Psoas muscle (tissue), 8 donors: ENCODE measurements at places on chromosomes 6 and 20.

- H3K27me3 ChIP-seq = no peaks in the 10 kb centered on the region
- H3K4me1 ChIP-seq = no peaks in the 10 kb centered on the region
- H3K27ac ChIP-seq = no peak overlapping the region
- no peaks in the 10 kb centered on the region for H3K36me3 ChIP-seq
- H3K4me3 ChIP-seq = no peak overlapping the region
Measured at GRCh38 chr6:80094017-80094416, 12.5 kb upstream of the BCKDHB start.

DNA sequence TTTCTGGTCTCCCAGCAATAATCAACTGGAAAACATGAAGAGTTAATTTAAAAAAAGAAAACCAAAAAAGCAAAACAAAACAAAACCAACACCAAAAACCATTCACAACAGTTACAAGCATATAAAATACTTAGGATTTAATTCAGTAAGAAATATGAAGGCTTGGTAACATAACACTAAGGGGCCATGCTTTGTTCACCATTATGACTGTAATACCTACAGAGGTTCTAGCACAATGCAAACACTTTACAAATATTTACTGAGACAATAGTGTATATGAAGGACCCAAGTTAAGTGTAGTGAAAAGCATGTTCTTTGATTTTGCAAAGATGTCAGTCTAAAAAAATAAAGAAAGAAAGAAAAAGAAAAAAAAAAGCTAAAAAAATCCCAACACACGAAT lies 109.8 kb upstream of the EMILIN3 start:
- DNase-seq = no peak
- peak overlapping the region; percentile 81 for H3K27ac ChIP-seq
- no peak overlapping the region for H3K4me3 ChIP-seq
- peaks cover 17% of the 10 kb centered on the region for H3K36me3 ChIP-seq
- H3K27me3 ChIP-seq = no peaks in the 10 kb centered on the region
- H3K4me1 ChIP-seq = peaks cover 22% of the 10 kb centered on the region

GRCh38 chr20:32902456-32903420 lies 44.0 kb downstream of the EFCAB8 start:
- H3K27me3 ChIP-seq = no peaks in the 10 kb centered on the region
- H3K4me1 ChIP-seq = no peaks in the 10 kb centered on the region
- H3K27ac ChIP-seq = no peak overlapping the region
- DNase-seq = peak; percentile 46
- H3K4me3 ChIP-seq = no peak overlapping the region
- no peaks in the 10 kb centered on the region for H3K36me3 ChIP-seq

GRCh38 chr20:57667388-57667787 lies 42.4 kb downstream of the PMEPA1 start:
- DNase-seq = no peak
- H3K4me3 ChIP-seq = no peak overlapping the region
- H3K4me1 ChIP-seq = no peaks in the 10 kb centered on the region
- H3K27ac ChIP-seq = no peak overlapping the region
- H3K27me3 ChIP-seq = no peaks in the 10 kb centered on the region
